ENCODE measurements at places on chromosomes 6 and 20.
A peak's percentile ranks its signal among the peaks of the same experiment; 100 is the strongest.

DNA sequence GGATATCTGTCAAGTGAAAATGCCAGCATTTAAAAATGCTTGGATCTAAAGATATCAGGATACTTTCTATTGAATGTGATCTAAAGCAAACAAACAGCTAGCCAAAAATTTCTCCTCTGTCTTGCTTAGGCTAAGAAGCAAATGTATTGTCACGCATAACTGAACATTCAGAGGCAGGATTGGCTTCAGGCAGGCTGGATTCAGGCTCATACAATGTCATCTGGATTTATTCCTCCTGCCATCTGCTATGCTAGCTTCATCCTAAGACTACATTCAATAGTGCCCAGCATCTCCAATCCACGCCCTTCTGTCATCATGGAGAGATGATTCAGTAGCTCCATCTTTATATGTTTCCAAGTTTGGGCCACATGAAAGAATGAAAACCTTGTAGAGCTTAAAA, 27.1 kb downstream of the PFDN4 start:
- DNase-seq: no peak

DNA sequence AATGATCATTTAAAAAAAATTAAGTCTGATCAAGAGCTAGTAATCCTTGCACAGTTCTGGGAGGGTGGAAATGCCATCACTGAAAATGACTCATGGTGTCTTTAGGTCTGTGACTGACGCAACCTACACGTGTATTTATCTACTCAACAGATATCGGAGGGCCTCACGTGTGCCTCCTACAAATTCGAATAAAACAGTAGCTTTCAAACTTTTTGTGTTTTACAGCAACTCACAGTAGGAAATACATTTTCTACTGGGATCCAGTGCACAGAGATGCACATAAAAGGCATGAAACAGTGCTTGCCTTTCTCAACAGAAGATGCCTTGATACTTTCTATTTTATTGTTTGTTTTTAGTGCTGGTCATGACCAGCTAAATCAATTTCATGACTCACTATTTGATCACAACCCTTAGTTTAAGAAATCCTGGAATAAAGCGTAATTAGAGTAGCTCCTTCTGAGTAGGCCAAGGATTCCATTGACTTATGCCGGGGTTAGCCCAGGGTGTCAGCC, 210.0 kb upstream of the SNX9 start:
- no peak for DNase-seq

DNA sequence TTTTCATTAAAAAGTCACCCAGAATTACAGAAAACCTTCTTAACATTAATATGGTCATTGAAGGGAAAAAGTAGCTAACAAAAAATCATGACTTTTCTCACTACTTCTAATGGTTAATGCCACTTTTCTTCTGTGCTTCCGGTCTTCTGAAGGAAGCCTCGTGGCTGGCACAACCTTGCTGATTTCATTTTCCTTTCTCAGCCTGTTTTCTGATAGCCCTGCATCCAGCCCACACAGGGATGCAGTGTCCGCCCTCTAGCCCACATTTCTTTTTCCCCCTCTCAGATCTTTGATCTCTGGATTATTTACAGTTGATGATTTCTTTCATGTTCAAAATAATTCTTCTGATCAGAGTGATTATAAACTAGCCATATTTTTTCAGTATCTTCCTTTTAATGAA, 655.4 kb upstream of the EPHA7 start:
- DNase-seq: no peak

GRCh38 chr6:38352636-38353035, 287.1 kb downstream of the BTBD9 start:
- DNase-seq: no peak

DNA sequence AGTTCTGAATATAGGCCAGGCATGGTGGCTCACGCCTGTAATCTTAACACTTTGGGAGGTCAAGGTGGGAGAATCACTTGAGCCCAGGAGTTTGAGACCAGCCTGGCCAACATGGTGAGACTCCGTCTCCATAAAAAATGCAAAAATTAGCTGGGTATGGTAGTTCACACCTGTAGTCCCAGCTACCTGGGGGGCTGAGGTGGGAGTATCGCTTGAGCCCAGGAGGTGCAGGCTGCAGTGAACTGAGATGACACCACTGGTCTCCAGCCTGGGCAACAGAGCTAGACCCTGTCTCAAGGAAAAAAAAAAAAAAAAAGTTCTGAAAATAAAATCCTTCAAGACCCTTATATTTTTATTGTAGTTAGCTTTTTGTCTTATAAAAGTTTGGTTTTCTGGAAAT, 11.7 kb upstream of the WTAP start:
- no peak for DNase-seq

GRCh38 chr20:3081641-3082040, 2.9 kb downstream of the AVP start:
- DNase-seq: no peak

GRCh38 chr20:15122613-15123012, 785.2 kb upstream of the FLRT3 start:
- DNase-seq: no peak

GRCh38 chr6:157128235-157128775, 195.0 kb downstream of the TMEM242 start:
- no peak for DNase-seq

DNA sequence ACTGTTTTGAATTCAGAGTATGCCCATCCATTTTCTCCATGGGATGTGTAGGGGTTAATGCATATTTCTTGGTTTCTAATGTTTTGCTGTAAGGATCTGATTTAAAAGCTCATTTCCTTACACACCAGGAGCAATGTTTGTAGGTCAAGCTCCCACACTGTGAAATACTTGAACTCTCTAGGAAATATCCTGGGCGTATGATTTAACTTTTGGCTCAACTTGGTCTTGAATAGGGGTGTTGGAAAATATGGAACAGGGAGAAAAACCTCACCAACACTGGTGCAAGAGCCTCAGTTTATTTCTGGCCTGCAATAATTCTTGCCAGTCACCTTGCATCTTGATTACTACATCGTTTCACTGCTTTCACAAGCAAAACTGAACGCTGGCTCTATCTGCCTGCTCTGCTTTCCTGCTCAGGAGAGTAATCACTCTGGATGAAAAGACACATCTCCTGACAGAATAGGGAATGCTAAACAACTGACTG, 25.1 kb upstream of the RFPL4B start:
- no peak for DNase-seq

GRCh38 chr6:141833001-141833655, 299.6 kb upstream of the GJE1 start:
- no peak for DNase-seq

- DNase-seq: peak; percentile 57
Observed at GRCh38 chr6:24935366-24936152, at the start of gene RIPOR2. Gene RIPOR2 (minus strand): TSS chr6:24935960. CDS start chr6:24935898, 62 bp downstream.

GRCh38 chr20:9358001-9358400, 156.4 kb upstream of the LAMP5 start:
- no peak for DNase-seq

GRCh38 chr20:32474967-32475811, 109.9 kb downstream of the NOL4L start:
- no peak for DNase-seq

DNA sequence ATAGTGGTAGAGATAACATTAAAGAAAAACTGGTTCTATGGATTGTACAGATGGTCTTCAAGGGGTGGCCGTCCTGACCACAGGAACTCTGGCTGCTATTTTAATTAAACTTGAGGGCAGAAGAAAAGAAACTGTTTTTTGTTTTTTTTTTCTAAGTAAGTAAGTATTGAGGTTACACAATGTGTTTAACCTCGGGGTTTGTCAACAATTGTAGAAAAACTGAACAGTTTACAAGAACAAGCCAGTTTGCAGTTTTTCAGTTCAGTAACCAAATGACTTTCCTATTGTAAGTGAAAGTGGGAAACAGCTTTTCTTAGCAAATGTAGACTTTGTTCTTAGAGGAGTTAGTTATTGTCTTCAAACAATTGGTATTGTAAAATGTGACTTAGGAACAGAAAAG, 77.0 kb downstream of the PLCB1 start:
- DNase-seq: no peak

DNA sequence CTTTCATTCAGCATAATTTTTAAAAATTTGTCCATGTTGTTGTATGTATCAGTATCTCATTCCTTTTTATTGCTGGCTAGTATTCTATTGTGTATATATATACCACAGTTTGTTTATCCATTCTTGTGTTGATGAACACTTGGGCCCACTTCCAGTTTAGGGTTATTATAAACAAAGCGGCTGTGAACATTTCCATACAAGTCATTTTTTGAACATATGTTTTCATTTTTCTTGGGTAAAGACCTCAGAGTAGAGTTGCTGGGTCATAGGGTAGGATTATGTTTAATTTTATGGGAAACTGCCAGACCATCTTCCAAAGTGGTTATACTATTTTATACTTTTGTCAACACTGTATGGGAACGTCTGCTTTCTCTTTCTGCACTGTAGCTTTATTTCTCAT, 55.3 kb downstream of the RBM24 start:
- DNase-seq: no peak

DNA sequence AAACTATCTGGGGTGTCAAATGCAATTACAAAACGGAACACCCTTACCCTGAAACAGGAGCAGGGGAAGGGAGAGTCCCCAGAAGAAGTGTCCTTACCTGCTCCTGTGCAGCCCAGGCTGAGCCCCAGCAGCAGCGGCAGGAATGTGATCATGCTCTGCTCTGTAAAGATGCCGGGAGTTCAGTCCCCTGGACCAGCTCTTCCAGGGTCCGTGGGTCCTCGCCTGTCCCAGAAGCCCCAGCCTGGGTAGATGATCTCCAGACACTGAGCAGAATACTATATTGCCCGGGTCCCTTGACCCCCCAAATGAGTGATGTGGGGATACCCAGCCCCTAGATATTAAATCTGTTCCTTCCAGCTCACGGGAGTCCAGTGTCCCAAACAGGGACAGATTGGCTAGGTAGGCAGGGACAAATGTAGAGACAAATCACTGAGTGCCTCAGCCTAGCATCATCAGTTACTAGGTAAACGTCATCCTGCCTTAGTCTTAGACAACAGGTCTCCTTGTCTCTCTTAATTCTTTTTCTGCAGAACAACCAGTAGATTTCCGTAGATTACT, at the start of gene HLA-DMB:
HLA-DMB (minus strand) TSS at position 373 of the 558 bp plus-strand sequence; CDS start at position 152, 221 bp downstream.
- DNase-seq: peak; percentile 32

GRCh38 chr6:27688014-27688586, 215.2 kb upstream of the ZNF184 start:
- peak; percentile 71 for DNase-seq

- DNase-seq: no peak
Observed at GRCh38 chr20:1370548-1371110, 22.2 kb downstream of the FKBP1A start.

DNA sequence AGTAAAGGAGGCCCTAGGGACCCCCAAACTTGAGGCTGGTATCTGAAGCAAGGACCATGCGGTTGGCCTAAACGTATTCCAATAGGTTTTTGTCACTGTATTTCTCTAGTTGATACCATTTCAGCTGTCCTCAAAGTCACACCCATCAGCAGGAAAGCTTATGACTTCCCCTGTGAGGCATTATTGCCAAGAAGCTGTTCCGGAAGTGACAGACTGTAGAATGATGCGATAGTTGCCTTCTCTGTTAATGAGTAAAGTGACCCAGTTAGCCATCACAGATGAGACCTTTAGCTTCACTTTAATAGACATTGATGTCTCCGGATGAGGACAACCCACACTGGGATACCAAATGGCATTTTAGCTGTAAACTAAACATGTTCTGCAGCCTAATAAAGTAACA, 147.9 kb downstream of the RNGTT start:
- DNase-seq: no peak

DNA sequence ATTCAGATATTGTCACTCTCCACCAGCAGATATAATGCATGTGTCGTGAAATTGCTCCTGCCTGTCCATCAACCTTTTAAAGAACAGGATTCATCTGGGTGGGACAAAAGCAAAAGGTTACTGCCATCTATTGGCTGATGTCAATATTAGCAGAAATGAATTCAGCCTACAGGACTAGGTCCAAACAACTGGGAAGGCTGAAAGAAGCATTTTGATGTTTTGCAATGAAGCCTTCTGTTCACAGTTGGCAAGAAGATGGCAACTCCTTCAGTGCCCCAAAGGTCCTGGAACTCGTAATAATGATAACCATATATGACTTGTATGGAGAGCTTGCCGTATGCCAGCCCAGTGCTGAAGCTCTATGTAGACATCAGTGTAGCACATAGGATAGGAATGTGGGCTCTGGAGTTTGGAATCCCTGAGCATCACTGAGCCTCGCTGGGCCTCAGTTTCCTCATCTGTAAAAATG, 7.5 kb downstream of the BCAS1 start:
- no peak for DNase-seq

- no peak for DNase-seq
Observed at GRCh38 chr6:19968201-19968600, 131.0 kb downstream of the ID4 start.

DNA sequence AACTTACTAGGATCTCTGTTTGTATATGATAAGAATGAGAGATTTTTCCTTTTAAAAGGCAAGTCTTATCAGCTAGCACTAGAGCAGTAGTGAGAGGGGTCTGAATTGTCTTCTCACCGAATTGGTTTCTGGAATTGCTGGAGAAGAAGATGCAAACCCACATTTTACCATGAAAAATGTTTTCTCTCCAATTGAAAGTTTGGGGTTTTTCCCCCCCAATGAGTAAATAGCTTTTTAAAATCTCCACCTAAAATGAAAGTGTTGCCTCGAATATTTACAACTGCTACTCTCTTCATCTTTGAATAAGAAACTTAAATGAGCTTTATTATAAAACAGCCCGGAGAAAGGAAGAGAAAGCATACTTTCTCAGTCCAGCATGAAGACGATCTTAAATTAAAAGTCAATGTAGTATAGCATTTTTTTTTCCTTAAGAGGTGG, 1.8 kb downstream of the TCF21 start:
- no peak for DNase-seq

DNA sequence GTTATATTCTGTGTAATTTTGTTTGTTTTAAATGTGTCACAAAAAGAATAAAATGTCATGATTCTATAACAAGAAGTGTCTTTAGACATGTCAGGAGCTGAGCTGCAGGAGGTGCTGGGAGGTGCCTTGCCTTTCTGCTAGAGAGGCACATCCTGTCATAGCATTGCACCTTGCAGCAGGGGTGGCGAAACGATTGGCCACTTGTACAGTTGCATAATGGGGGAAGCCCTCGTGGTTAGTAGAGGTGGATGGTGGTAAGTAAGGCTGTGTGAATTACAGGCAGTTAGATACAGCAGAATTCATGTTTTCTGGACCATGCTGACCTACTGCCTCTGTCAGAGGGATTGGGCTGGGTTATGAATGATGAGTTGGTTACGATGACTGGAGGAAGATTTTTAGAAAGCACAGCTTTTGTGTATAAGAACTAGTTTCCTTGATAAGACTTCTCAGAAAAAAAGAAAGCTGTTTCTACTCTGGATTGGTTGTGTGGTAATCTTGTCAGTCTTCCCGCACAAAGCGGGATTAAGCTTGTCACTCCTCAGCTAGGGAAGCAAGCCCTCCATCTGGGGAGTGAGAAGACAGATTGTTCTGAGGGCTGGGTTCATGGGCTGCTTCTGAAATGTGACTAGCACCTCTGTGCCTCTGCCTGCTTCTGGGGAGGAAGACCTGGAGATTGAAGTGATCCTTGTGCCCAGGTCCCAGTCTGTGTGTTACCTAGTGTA, 74.9 kb downstream of the FOXO3 start:
- DNase-seq: no peak

- no peak for DNase-seq
Observed at GRCh38 chr20:3785240-3786125, 1.1 kb downstream of the CENPB start.

GRCh38 chr6:14149739-14150130, 32.2 kb downstream of the CD83 start:
- no peak for DNase-seq

Data from T-helper 22 cell (primary cell).